ENCODE measurements at places on chromosomes 2 and 18. TPM values are rescaled to one million over a fixed set of nuclear protein-coding genes. Genes with fewer than 3 reads are reported as not detected.
A peak's percentile ranks its signal among the peaks of the same experiment; 100 is the strongest.

DNA sequence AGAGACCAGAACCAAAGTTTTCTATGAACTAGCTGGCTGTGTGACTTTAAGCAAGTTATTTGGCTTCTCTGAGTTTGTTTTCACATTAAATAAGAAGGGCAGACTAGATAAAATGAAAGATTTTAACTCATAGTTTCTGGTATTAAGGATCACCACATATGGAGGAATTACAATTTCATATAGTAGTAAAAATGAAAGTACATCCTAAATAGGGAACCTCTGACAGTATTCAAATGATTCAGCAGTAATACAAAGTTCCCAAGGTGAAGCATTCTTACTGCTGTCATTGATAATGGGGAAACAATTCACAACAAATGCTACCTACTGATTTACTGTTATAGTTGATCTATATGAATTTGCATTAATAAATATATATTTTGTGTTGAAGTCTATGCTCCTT is 170.3 kb upstream of the VRK2 start:
- no peak for DNase-seq

DNA sequence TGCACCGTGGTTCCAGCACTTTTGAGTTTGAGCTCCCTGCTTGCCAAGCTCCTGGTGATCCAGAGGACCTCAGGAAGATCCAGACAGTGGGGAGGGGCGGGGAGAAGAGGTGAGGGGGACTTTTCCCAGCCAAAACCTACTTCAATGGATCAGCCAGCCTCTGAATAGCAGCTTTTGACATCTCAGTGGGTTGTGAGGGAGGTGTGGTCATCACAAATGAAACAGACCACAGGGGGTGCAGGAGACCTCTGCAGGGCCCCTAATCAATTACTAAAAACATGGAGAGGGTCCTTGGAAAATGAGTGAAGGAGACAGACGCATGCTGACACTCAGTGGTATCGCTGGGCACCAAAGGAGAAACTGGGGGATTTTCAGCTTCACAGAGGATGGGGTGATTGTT is 372.7 kb downstream of the ZNF521 start:
- DNase-seq = no peak

DNA sequence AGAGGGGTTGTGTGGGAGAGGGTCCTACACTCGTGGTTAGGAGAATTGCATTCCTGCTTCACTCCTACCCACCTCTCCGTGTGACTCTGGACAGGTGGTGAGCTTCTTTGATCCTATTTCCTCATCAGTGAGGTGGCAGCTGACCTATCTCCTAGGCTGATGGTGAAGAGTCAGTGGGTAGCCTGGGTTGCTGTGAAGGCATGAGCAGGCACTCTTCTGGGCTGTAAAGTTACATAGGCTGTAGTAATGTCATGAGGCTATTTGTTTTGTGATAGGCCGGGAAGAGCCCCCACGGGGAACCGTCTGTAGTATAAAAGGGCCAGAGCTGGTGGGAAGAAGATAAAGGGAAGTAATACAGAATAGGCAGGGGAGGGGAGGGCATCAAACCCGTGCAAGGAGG is 83.8 kb downstream of the TMEM247 start:
- no peak for DNase-seq

DNA sequence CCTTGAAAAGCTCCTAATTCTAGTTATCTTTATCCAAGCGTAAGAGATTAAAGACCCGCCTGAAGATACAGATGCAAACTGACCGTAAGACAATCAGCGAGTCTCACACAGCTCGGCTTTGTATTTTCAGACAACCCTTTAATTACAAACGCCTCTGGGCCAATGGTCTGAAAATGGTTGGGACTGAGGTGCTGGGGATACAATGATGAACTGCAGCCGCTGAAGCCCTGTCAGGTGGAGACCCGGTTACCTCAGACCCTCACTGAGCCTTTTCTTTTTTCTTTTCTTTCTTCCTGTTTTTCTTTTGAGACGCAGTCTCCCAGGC is 715 bp upstream of the CFAP36 start:
- no peak for DNase-seq

- no peak for DNase-seq
Observed at GRCh38 chr18:42113529-42114191, 158.6 kb downstream of the PIK3C3 start.

- DNase-seq = no peak
Observed at GRCh38 chr2:19895535-19895934, 6.2 kb downstream of the TTC32 start.

DNA sequence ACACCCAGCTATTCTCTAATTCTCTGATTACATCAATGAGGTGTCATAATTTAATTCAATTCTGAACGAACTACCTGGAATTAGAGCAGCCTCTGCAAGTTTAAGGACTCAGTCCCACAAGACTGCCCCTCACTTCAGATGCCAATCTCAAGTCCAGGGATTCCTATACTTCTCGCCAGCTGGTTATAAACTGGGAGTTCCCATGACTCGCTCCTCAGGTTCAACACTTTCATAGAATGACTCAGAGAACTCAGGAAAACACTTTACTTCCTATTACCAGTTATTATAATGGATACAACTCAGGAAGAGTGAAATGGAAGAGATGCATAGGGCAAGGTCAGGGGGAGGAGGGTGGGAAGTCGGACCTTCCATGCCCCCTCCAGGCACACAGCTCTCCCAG is 112.3 kb upstream of the ATP5MC3 start:
- no peak for DNase-seq

GRCh38 chr18:62399781-62400308 is 74.7 kb downstream of the TNFRSF11A start:
- no peak for DNase-seq

DNA sequence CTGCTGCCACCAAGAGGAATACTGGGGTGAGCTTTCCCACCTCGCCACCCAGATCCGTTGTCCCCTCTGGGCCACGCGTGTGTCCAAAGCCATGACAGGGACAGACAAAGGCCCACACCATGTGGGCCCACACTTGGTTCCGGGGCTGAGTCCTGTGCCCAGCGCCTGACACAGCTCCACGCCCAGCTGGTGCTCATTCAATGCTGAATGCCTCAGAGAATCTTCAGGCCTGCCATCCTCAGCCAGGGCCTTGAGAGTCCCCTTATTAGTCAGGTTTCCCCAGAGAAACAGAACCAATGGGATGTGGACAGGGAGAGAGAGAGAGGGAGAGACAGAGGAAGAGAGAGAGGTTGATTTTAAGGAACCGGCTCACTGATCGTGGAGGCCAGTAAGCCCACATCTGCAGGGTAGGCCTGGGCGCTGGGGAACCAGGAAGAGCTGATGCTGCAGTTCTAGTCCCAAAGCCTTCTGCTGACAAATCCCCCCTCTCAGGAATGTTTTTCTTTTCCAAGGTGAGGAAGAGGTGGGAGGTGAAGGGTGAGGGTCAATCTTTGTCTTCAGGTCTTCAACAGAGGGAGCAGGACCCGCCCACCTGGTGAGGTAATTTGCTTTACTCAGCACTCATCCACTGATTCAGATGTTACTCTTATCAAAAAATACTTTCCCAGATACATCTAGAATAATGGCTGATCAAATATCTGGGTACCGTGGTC is 10.2 kb upstream of the SPATA3 start:
- no peak for DNase-seq

DNA sequence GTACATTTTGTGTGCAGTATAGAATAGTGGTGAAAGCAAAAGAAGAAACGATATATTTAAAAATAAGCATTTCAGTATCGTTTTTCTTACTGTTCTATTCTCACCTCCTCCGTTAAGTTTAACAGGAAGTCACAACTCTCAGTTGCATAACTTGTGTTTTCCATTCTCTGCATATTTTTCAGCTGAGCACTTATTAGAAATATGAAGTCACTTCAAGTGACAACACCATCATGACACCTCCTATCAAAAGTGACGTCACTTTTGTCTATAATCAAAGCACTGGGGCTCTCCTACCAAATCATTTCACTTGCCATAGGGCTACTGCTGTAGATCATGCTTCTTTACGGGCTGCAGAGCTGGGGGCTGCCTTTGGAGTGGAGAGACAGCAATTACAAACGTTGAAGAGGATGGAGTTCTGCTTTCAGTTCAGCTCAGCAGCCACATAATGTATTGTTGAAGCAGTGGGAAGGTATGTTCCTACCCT is 36.3 kb downstream of the STAT4 start:
- peak; percentile 57 for DNase-seq

Gene TIMM21
- total RNA-seq = 38.3 TPM

Gene AQP12B
- total RNA-seq = not detected

Gene GLI2
- not detected for total RNA-seq

Measured in activated CD4-positive, alpha-beta memory T cell treated with anti-CD3 and anti-CD28 coated beads for 36 hours (primary cell).